ENCODE measurements at places on chromosomes 16 and 17.

DNA sequence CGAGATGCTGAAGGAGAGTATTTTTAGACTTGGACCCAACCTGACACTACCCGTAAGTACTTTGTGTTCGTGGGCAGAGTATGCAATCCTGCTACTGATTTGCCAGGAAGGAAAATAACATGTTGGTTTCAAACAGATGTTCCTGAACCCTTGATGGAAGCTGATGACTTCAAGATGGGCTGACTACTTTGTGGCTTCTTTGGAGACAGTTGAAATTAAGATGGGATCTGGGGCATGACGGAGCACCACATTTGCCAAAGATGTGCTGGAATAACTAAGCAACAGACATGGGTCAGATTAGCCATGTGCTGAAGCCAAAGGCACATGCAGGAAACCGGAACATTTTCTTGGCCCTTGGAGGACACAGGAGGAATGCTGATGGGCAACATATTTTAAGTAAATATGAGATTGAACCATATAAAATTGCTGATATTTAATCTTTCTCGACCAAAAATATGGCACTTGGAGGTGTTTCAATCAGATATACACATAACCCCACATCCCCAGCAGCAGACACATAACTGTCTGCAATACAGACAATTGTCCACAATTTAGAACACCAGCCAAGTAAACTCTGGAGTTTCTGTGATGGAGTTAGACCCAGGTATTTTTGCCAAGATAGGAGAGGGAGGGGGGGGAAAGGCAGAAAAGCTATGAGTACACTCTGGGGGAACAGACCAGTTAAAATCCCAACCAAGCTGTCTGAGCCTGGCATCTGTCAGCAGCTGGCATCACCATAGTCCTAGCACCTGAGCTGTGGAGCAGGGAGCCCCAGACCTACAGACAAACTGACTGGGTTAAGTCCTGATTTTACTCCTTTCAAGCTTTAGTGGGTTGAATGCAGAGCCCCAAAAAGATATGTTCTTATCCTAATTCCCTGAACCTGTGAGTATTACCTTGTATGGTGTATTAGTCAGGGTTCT is 329.4 kb upstream of the CDH5 start:
- DNase-seq, result no peak

GRCh38 chr16:83698964-83699363 is 108.8 kb upstream of the HSBP1 start:
- DNase-seq, result no peak

- DNase-seq, result no peak
Observed at GRCh38 chr17:27573548-27573947, 57.4 kb upstream of the LGALS9 start.

DNA sequence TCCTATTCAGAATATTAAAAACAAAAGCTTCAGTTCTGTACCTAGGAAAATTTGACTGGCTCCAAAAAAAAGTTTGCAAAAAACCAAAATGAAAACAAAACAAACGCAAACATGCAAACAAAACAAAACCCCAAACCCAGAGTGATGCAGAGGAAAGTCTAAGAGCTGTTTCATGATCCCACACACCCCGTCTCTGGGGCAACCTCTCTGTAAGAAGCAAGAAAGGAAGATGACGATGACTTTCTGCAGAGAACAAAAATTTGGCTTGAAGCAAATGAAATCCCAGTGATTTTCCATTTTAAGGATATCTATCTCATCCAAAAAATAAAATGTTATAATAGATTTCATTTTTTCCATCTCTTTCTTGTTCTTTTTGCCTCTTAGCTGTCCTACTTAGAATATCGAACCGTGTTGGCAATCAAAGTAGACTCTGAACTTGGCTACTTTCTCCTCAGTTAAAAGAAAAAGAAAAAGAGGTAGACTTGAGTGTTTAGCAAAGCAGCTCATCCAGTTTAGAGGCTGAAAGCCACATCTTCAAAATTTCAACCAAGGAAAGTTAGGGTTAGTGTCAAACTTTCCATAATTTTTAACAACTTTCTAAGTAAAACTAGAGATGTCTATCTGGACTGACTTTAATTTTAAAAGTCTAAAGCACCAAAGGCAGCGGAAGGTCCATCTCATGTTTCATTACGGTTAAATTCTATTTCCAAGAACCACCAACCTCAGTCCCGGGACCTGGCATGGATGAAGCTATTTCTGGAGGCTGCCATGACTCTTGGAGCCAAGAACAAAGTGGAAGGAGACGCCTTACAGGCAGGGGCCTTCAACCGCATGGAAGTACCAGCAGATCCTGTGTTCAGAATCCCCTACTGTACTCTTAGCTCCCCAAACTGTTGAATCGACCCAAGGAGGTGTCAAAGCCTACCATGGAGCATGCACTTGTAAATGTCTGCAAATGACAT is 180.8 kb downstream of the XYLT1 start:
- DNase-seq, result no peak

DNA sequence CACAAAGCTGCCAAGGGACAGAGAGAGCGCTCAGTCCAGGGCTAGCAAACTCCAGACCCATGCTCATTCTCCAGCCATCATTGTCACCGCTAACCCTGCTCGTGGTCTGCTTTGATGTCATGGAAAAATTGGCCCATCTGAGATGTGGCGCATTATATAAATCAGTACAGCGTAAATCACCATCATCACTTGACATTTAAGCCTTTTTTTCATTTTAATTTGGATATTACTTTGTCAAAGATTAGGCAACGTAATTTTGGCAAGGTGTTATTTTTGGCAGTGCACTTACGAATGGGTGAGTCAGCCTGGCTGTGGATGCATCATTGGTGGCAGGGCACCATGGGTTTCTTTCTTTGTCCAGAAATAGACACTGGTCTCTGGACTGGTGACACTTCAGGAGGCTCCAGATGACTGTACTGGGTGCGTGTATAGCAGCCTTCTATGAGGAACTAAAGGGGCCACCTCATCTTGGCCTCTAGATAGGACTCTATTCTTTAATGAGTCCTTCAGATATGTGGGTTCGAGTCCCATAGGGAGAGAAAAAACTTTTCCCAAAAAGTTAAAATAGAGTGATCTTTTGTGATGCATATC is 166.3 kb downstream of the MSI2 start:
- DNase-seq, result no peak

DNA sequence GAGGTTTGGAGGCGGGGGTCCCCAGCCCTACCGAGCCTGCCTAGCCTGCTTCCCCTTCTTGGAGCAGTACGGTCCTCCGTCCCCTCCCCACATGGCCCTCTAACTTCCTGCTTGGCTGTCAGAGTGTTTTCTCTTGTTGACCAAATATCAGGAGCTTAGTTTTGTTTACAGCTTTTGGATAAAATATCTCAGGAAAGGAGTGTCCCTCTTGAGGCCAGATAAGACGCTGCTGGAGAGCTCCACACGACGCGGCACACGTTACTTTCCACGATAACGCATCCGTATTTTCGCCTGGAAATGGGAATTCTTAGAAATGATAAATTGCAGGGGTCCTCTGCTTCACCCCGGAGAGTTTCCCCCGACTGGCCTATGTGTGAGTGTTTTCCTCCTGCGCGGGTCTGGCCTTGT is 182.9 kb downstream of the MAF start:
- DNase-seq, result no peak

DNA sequence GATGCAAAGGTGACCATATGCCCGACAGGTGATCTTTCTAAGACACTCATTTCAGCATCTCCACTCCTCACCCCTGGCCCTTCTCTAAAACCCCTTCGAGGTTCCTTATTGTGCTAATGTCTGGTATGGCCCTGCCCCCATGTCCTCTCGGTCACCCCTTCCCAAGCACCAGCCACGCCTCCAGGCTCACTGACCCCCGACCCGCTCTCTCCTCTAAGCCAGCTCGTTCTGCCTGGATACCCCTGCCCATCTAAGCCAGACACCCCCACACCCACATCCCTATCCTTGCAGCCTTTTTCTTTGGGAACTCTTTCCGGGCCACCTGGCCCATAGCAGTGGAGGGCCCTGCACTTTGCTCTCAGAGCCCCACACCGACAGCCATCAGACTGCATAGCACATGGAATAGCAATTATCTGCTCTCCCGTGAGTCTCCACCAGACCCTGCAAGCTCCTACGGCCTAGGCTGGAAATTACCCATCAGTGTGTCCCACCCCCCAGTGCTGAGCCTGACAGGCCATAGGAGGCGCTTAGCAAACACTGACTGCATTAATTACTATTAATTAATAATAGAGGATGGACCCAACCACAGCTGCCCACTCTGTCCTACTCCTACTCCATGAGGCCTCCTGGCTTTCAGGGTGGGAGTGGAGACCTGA is 176.7 kb downstream of the TMEM132E start:
- no peak for DNase-seq

DNA sequence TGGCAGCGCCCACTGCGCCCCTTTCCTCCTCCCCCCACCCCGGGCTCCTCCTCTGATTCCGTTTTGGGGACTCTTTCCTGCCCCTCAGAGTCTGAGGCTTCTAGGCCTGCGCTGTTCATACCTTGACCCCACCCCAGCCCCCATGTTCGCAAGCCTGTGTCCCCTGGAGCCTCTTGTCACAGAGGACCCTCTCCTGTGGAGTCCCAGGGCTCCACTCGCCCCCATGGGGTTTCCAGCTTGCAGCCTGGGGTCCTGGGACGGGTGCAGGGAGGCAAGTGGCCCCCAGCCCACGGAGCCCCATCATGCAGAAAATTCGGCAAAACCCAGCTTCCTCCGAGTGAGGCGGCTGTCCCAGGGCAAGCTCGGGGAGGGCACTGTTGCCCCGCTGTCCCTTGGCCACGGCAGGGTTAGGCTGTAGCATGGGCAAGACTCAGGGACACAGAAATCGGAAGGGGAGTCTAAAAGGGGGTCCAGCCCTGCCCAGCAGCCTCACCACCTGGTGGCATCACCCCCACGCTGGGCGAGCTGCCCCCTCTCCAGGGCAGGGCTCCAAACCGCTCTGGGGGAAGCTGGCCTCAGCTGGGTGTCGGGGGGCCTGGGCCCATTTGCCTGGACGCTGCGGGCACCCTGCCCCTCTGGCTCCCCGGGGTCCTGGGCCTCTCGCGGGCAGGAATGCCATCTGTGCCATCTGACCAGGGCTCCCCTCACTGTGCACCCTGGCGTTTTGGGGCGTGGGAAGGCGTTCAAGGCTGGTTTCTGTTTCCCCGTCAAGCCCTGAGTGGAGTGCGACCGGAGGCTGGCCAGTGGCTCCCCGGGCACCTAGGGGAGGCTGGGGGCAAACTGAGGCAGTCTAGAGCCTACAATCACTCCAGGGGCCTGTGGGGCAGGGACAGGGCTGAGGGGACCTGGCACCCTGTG is 11.5 kb upstream of the BAHCC1 start:
- DNase-seq, result no peak

DNA sequence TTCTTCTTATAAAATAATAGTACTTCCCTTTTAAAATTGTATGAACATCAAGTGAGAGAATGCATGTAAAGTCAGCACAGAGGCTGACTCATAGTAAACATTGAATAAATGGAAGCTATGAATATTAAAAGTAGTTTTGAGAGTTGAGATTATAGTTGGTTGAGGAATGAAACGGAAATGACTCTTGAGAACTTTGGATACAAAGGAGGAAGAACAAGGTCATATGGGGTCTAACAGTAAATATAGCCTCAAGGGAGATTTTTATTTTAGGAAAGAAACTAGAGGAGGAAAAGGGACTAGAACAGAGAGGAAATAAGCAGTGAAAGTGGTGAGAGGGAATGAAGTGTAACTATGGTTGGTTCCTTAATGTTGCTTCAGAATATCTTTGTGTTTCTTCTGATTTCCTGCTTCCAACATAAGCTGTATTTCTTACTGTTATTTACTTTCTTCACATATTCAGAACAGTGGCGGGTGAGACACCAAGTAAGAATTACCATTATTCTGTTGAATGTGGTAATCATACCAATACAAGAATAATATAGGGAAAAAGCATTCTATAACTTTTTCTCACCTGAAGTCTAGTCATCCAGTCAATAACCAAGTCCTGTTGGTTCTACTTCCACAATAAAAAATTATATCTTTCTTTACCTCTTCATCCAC is 165.1 kb downstream of the CHD9 start:
- DNase-seq, result no peak

DNA sequence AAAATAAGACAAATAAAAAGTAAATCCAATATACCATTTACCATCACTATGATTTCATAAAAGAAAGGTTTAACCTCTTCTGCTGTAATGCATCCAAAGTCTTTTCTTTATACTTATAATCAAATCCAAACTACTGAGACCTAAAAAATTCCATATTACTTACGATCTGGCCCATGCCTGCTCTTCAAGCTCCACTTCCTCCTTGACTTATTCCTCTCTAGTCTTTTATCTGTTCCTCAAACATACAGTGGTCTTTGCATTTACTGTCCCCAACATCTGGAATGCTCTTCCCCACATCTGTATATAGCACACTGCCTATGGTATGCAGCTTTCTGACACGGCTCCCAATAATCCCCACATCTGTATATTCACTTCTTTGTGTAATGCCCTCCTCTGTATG is 33.8 kb downstream of the PCTP start:
- DNase-seq, result no peak

DNA sequence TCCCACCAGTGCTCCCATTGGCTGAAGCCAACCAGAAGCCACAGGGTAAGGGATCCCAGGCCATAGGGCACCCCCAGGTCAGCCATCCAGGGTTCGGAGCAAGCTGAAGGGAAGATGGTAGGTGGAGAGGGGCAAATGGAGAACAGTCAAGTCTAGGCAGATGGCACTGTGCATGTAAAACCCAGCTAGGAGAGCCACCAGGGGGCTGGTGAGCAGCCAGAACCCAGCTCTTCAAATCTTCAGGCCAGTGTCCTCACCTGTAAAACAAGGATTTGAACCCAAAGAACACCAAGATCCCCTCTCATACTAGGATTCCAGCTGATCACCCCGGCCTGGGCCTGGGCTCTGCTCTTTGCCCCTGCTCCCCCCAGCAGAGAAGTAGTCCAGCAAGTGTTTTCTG is 43.5 kb downstream of the GINS3 start:
- DNase-seq, result no peak

- DNase-seq, result peak; percentile 14
Observed at GRCh38 chr16:73565263-73565662, 517.3 kb upstream of the ZFHX3 start.

DNA sequence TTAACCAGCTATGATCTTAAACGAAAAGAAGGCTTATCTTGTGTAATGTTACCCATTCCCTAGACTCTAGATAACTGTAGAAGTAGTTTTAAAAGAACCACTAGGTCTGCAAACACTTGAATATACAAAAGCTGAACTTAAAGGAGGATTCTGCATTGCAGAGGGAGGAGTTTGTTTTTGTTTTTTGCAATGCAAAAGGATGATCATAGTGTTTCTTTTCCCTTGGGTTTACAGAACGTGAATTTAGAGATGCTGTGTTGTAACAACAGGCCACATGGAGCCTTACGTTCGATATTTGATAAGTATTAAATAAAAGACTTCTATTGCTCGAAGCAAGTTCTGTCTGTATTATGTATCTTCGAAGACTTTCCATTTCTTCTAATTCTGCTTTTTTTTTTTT is 77.6 kb downstream of the CHD9 start:
- no peak for DNase-seq

- peak; percentile 40 for DNase-seq
Observed at GRCh38 chr16:89161763-89162713, 9.5 kb upstream of the CDH15 start.

DNA sequence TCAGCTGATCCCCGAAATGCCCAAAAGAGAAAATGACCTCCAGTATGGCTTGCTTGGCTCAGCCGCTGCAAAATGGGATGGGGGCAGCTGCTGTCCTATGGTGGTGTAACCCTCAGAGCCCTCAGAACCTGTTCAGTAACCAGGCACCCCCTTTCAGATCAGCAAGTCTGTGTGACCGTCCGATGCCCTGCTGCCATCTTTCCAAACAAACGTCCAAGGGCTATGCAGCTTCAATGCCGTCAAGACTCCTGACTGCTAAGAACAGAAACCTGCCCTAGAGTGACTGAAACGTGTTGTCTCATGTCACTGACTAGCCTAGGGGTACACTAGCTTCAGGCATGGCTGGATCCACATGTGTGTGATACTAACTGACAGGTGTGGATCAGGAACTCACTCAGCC is 70.4 kb downstream of the GNAO1 start:
- no peak for DNase-seq

GRCh38 chr16:53974484-53975080 is 270.6 kb downstream of the FTO start:
- DNase-seq, result no peak
